Left hindlimb (tissue), 1 donor: ENCODE measurements at places on chromosomes 7 and 10.

DNA sequence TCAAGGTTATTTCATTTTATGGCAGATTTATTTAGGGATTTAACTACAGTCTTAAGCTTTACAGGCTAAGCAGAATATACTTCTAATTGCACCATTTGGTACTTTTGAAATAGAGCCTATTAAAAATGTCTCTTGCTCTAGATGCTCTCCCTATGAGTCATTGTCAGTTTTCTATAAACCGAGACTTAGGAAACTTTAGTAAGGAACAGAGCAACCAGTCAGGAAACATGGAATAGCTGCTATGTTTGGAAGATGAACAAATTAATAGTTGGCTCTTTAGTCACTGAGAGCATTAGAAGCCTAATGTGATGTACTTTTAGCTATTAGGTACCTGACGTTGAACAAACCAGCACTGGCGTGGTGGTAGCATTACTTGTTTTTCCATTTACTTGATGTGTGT lies 35.3 kb downstream of the INPP5F start:
- no peak for DNase-seq

DNA sequence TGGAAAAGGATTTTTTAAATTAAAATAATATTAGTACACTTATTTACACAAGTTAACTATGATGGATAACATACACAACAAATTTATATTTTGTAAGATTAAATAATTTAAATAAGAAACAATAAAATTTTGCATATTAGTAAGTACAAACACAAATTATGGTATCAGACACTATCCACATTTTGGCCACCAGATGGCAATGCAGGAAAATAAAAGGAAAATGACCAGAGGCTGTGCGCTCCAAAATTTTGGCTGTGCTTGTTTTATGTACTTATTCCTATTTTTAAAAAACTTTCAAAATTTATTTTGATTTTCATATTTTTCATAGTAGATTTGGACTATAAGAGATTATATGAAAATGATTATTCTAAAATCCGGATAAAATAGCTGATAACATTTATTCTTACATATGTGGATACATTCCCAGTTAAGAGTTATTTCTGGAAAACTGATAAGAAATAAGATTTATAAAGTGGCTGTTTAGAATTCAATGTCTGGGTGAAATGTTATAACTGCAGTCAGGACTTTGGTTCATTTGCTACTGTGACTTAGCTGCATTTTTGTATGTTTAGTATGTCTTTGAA lies 274.7 kb upstream of the HGF start:
- no peak for DNase-seq

DNA sequence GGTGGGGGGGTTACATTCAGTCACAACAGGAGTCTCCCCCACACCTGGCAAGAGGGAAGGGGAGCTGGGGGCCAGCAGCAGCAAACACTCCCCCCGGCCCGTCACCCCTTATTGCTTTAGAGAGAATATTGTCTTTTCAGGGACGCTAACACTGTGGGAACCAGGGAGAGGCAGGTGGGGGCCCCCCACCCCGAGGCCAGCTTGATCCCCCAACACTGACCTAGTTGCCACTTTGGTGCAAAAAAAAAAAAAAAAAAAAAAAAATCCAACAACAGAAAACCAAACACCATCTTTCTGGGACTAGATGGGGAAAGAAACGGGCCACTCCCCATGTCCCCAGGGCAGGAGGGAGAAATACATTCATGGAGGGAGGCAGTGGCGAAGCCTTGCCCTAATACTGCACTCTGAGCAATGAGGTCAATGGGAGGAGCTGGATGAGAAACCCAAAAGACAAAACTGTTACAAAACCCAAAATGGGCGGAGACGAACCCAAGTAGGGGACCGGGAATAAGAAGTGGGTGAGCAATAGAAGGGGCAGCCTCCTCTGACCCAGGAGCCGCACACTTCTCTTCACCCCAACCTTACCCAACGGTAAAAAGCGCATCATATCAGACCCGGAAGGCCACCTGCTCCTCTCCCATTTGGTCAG lies 6.5 kb downstream of the GNB2 start:
- DNase-seq: no peak

GRCh38 chr7:41996381-41997035 lies 240.5 kb downstream of the GLI3 start:
- no peak for DNase-seq

DNA sequence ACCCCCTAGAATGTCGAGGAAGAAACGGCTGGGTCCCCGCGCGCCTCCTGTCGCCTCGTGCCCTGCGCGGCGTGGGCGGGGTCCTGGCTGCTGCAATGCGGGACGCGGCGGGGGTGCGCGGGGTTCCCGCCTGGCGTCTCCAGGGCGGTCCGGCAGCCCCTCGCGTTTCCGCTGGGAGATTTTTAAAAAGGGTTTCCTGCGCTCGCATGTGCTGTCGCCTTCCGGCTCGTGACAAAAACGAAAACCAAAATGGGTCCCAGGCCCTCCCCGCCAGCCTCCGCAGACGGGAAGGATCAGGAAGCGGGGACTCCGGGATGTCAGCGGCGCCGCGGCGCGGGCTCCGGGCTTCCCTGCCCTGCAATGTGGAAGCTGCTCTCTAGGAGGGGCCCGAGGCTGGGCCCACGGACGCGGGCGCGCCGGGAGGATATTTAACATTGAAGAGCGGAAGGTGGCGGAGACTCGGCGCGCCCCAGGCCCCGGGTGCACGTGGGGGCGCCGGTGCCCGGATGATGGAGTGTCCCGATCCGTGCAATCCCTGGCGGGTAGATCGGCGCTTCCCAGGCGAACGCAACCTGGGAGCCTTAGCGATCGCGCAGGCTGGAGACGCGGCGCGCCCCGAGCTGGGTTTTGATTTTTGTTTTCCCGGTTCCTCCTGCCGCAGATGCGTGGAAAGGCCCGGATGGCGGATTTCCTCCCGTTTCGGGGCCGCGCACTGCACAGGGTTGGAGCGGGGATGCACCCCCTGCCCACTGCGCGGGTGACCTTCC lies 1.0 kb downstream of the PFKP start:
- peak; percentile 71 for DNase-seq

GRCh38 chr10:3770611-3771110 lies 14.3 kb downstream of the KLF6 start:
- no peak for DNase-seq

DNA sequence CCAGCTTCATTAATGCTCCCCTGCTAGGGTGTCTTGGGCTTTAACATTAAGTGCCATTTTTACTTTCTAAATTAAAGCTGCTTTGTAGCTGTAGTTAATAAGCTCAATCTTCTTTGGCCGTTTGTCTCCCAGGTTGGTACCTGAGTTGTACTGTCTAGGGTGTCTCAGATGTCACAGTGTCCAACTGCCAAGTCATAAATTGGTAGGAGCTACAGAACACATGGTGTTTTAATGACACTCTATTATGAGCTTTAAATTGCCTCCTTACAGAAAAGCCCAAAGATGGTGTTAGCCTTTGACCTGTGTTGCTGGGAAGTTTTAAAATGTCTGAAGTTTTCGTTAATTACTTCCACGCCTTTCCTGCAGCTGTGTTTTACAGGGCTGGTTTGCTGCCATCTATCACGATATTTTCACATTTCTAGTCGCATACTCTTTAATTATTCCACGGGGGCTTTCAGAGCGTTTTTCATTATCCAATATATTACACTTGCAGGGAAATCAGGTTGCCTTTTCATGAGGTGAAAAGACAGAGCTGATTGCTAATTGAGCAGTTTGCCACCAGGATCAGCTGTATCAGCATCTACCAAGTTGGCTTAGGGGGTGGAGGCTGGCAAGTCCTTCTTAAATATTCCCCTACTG lies 247.8 kb upstream of the PLPP4 start:
- DNase-seq: no peak

GRCh38 chr10:4865945-4866661 lies 40.1 kb downstream of the AKR1E2 start:
- no peak for DNase-seq

- DNase-seq: no peak
Measured at GRCh38 chr7:157432957-157433576, 96.3 kb downstream of the DNAJB6 start.

- DNase-seq: no peak
Measured at GRCh38 chr7:34157137-34157536, 251.8 kb downstream of the BMPER start.

DNA sequence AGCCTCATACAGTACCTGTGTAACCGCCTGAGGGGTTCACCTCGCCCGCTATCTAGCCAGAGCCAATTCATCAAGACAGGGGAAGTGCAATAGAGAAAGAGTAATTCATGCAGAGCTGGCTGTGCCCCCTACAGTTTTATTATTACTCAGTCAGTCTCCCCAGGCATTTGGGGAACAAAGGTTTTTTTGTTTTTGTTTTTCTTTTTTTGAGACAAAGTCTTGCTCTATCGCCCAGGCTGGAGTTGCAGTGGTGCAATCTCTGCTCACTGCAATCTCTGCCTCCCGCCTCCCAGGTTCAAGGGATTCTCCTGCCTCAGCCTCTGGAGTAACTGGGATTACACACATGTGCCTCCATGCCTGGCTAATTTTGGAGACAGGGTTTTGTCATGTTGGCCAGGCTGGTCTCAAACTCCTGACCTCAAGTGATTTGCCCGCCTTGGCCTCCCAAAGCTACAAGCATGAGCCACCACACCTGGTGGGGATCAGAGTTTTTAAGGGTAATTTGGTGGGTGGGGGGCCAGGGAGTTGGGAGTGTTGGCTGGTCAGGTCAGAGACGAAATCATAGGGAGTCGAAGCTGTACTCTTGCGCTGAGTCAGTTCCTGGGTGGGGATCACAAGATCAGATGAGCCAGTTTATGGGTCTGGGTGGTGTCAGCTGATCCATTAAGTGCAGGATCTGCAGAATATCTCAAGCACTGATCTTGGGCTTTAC lies 116.5 kb downstream of the MARCHF5 start:
- no peak for DNase-seq

DNA sequence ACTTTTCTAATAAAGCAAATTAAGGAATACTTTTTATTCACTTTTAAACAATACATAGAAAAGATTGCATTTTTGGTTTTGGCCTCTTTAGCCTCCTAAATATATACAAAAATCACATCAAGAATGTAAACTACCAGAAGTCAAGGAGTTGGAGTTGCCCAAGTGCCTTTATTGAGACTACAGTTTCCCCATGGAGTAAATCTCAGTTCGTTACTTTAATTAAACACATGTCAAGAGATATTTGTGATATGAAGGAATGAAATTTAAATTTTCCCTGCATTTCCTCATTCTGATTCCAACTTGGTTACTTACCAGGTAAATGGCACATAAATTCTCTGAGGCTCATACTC lies 492.9 kb downstream of the TNS3 start:
- DNase-seq: no peak

DNA sequence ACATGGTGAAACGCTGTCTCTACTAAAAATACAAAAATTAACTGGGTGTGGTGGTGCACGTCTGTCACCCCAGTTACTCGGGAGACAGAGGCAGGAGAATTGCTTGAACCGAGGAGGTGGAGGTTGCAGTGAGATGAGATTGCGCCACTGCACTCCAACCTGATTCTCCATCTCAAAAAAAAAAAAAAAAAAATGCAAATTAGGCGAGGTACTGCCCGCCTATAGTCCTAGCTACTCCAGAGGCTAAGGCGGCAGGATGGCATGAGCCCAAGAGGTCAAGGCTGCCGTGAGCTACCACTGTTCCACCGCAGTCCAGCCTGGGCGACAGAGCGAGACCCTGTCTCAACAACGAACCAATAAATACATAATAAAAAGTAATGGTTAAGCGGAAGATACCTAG lies 1.1 kb upstream of the EIF4H start:
- no peak for DNase-seq

GRCh38 chr7:124459101-124460055 lies 306.2 kb downstream of the GPR37 start:
- DNase-seq: no peak

DNA sequence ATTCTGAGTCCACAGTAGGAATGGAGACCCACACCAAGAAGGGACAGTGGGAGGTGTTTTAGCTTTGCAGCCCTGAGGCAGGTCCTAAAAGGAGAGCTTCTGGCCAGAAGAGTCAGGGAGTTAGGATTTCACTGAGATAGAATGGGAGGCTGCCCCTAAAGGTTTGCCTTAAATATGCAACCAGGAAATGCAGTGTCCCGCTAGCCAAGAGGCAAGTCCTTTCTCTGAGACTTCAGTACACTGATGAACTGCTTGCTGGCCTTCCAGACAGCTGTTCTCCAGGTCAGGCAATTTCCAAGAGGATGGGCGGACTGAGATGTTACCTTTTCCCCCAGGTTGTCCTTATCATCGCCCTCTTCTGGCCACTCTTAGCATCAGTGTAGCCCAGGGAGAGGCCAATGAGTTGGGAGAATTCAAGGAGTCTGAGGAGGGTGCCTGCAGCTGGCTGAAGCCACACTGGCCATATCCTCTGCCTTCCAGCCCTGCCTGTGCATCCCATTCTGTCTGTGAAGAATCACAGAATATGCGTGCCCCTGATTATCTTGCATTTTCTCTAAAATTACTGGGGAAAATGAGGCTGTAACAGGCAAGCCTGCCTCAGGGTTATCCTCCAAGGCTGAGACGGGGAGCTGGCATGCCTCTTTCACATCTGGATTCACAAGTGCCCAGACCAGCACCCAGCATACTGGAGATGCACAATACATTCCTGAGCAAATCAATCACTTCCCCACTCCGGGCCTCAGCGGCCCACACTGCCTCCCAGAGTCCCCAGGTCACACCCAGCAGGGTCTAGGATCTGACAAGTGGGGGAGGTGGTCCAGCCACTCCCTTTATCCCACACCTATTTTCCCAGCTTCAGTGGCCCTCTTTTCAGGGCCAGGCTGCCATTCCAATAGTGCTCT lies 2.4 kb downstream of the TLL2 start:
- no peak for DNase-seq

DNA sequence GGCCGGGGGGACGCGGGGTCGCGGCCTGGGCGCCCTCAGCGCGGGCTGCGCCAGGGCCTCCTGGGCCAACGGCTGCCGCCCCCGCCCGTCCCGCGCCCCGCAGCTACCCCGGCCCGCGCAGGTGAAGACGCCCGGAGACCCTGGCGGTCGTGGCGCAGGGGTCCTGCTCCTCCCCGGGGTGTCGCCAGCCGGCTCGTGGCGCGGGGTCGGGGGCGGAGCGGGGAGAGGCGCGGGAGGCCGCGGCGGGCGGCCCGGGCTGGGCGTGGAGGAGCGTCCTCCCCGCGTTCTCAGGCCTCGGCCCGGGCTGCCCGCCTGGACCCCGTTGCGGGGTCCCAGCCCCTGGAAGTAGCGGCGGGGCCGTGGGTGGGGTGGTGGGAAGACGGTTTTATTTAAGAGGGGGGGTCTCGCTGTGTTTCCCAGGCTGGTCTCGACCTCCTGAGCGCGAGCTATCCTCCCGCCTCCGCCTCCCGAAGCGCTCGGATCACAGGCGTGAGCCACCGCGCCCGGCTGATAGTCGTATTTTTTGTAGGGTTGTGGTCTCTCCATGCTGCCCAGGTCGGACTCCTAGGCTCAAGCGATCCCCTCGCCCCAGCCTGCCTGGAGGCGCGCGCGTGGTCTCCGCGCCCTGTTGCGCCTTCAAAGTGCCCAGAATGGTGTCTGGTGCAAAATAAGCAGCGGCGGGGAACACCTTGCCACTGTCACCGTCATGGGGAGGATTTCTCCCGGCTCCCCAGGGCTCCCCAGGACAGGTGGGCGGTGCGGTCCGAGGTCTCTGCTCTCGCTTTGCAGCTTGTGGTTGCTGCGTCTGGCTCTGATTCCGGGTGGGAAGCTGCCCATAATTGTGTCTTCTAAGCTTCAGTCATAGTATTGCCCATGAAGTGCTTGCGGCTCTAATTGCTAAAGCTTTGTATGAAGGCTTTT lies 15.3 kb upstream of the SUN1 start:
- DNase-seq: peak; percentile 50

GRCh38 chr7:47888371-47889265 lies 59.6 kb downstream of the PKD1L1 start:
- no peak for DNase-seq

GRCh38 chr7:38311329-38311937 lies 38.0 kb upstream of the TARP start:
- peak; percentile 47 for DNase-seq

- no peak for DNase-seq
Measured at GRCh38 chr7:127678947-127679346, 27.0 kb downstream of the SND1 start.
